Left lung (tissue), 14 donors: ENCODE measurements at places on chromosomes 13 and 19.

GRCh38 chr13:40438022-40438680 lies 228.3 kb downstream of the FOXO1 start:
- DNase-seq, result no peak

DNA sequence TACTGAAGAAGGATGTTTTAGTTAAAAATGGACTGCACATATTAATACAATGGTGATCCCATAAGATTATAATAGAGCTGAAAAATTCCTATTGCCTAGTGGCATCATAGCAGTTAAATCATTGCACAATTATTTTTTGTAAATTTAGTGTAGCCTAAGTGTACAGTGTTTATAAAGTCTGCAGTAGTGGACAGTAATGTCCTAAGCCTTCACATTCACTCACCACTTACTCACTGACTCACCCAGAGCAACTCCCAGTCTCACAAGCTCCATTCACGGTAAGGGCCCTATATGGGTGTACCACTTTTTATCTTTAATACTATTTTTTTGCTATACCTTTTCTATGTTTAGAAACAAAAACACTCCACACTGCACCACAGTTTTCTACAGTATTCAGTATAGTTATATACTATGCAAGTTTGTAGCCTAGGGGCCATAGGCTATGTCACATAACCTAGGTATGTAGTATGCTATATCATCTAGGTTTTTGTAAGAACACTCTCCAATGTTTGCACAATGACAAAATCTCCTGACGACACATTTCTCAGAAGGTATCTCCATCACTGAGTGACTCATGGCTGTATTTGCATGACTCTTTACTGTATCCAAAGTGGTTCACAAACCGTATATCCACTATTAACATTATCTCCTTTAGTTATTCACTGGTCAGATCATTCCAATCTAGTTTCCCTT lies 536.0 kb downstream of the KLF12 start:
- DNase-seq, result no peak

DNA sequence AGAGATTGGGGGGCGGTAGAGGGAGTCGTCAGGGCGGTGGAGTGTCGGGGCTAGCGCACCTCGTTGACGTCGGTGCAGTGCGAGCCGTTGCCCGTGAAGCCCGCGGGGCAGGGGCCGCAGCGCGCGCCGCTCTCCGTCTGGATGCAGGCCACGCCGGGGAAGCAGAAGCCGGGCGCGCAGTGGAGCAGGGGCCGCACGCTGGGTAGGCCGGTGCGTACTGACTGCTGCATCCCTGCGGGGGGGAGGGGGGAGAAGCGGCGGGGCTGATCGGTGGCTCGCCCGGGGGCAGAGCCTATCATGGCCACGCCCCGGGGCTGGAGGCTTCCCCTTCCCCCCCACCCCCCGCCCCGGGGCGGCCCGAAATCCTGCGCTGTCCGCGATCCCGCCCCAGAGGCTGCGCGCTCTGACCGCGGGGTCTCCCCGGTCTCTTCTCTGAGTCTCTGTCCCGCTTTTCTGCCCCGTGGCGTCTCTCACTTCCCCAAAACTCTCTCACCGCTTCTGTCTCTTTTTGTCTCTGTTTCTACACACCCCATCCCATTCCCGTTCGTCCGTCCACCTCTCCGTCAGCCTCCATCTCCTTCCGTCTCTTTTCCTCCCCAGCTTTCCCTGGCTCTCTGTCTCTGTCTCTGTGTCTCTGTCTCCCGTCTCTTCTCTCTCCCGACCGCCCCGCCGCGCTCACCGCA lies 1.1 kb downstream of the COMP start:
- DNase-seq, result no peak

GRCh38 chr13:94464771-94465170 lies 14.7 kb downstream of the DCT start:
- DNase-seq, result no peak

GRCh38 chr19:56692206-56692895 lies 20.8 kb upstream of the ZNF835 start:
- DNase-seq, result no peak

DNA sequence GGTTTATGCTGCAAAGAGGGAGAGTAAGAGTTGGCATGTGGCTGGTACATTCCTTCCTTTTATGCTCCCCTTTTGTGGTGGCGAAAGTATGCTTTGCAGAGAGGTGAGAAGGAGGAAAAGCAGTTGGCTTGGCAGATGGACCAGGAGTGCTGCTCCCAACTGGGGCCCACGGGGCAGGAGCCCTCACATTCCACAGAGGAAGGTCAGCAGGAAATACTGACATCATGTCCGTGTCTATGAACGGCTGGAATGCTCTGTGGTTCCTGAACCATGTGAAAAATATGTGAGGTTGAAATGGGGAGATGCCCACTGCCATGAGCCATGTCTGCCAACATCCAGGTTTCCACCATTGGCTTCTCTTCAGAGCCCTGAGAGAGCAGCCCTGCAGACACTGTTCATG lies 33.3 kb upstream of the GAS6 start:
- DNase-seq, result no peak

GRCh38 chr19:55146078-55146704 lies 2.8 kb downstream of the TNNT1 start:
- no peak for DNase-seq

DNA sequence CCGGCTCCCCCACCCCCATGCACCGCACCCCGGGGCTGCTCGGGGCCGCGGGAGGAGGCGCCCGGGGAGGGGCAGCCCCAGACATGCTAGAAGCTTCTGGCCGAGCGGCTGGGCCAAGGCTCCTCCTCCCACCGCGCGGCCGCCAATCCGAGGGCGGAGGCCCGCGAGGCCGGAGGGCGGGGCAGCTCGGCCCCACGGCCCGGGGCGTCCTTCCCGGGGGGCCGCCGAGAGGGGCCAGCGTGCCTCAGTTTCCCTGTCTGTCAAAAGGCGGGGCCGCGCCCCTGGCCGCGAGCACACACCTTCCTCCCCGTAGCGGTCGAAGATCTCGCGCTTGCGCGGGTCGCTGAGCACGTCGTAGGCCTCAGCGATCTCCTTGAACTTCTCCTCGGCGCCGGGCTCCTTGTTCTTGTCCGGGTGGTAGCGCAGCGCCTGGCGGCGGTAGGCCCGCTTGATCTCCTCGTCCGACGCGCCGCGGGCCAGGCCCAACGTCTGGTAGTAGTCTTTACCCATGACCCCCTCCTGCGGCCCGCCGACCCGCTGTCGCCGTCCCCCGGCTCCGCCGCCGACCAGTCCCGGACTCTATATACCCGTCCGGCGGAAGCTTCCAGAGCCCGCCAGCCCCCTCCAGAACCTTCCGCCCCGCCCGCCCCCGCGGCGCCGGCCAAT lies at the start of gene DNAJB1:
Gene DNAJB1 (minus strand): TSS at position 558 of the 666 bp plus-strand sequence. CDS start 48 bp downstream, at position 510.
- DNase-seq, result peak; percentile 96

- no peak for DNase-seq
Measured at GRCh38 chr13:110450016-110450900, 111.3 kb downstream of the RAB20 start.

GRCh38 chr13:113324398-113324797 lies 27.4 kb downstream of the LAMP1 start:
- DNase-seq, result no peak

DNA sequence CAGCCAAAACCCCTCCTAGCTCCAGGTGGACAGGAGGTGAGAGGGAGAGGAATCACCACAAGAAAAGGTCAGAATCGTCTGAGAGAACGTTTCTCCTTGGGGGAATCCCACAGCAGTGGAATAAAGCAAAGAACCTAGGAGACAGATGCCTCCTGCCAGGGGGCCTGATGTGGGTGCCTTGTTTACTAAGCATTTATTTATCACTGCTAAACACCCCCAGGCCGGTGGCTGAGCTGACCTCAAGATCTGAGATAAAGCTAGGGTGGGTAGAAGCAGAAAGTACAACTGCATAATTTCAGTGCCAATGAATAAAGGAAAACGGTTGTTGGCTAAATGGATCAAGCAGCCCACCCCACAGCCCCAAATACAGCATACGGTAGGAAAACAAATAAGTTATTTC lies 33.9 kb upstream of the ATP11A start:
- DNase-seq, result no peak

GRCh38 chr13:43107780-43108179 lies 84.4 kb downstream of the DNAJC15 start:
- no peak for DNase-seq

DNA sequence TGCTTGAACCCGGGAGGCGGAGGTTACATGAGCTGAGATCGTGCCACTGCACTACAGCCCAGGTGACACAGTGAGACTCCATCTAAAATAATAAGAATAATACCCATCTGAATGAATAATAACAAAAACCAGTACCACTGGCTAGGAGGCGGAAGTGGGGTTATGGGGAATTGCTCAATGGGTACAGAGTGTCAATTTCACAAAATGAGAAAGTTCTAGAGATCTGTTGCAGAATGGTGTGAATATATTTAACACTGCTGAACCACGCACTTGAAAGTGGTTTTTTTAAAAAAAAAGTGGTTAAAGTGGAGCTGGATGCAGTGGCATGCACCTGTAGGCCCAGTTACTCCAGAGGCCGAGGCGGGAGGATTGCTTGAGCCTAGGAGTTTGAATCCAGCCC lies 18.5 kb downstream of the KLF2 start:
- no peak for DNase-seq

- no peak for DNase-seq
Measured at GRCh38 chr19:28281676-28282075, 931.3 kb downstream of the UQCRFS1 start.

DNA sequence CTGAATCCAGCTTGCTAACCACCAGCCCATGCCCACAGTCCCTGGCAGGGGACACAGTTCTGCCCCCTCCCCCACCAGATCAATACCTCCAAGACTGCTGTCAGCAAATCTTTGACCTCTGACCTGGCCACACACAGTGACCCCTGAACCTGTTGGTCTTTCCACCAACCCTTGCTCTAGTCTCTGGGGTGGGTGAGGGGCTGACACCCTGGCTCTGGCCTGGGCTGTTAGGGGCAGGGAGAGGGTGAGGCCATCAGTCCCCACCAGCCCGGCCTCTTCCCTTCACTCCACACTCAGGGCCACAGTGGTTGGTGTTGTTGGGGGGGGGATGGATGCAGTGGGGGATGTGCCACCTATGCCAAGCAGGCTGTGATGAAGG lies 21.8 kb upstream of the SLC7A10 start:
- DNase-seq, result no peak

DNA sequence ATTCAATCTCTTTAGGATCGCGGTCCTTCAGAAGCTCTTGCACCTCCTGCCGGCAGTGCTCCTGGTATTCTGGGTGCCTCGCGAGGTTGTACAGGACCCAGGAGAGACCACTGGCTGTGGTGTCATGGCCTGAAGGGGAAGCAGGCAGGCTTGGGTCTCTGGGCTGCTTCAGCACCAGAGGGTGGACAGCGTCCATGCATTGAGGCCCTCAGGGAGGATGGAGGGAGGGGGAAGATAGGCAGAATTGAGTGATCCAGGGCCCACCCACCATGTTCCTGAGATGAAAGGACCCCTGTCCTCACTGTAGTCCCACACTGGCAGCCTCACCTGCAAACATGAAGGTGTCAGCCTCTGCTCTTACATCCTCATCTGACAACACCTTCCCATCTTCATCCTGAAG lies 17.9 kb upstream of the OR10H5 start:
- DNase-seq, result no peak

GRCh38 chr13:61135583-61135982 lies 280.1 kb downstream of the PCDH20 start:
- no peak for DNase-seq
